T-helper 17 cell (primary cell): ENCODE measurements at places on chromosomes 5 and 9.

DNA sequence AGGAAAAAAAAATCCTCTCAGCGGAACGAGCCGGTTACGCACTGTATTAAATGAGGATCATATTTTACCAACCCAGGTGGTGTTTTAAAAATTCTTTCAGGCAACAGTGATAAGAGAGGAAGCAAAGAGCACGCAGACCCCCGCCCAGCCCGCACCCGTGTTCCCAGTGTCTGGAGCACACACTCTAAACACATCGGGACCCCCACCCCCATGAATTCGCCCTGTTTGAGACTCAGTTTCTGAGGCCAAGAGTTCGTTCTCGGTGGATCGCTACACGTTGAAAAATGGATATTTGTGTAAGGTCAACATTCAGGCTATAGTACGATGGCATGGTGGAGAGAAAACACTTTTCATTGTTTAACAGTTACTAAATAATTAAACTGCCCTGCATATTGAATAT lies 196.3 kb downstream of the MEF2C start:
- peak overlapping the region; percentile 59 for H3K27ac ChIP-seq
- H3K4me3 ChIP-seq = peak overlapping the region; percentile 3
- DNase-seq = no peak
- peaks cover 93% of the 10 kb centered on the region for H3K27me3 ChIP-seq

DNA sequence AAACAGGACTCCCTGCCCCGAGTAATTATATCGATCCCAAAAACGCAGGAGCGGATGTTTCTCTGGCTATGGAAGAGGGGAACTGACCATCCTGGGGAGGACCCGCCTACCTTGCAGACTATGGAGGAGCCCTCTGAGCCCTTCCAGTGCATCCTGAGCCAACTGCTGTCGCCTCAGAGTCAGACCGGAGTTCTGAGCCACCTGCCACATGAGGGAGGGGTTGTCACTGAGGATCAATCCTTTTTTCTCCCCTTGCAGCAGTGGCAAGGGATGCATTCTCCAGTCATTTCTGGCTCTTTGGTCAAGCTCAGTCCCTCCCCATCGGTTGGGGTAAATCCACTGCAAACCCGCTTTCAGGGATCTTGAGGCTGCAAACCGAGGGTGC lies 709 bp downstream of the FANCG start:
- peak overlapping the region; percentile 96 for H3K4me3 ChIP-seq
- DNase-seq = no peak
- peaks cover 4% of the 10 kb centered on the region for H3K36me3 ChIP-seq
- H3K27ac ChIP-seq = peak overlapping the region; percentile 90

DNA sequence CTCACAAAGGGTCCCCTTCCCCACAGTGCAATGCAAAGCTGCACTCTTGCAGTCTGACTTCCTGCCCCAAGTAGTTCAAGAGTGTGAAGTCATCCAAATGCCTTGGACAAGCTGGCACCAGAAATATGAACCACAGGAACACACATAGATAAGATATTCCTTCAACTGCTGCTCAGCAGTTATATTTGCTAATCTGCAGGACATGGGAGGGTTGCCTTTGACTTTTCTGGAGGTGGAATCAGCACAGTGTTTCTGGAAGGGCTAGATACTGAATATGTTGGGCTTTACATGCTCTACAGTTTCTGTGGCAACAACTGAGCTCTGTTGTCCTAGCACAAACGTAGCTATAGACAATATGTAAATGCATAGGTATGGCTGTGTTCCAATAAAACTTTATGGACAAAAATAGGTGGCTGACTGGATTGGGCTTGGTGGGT lies 96.7 kb upstream of the PCA3 start:
- peaks cover 18% of the 10 kb centered on the region for H3K27me3 ChIP-seq
- H3K27ac ChIP-seq = no peak overlapping the region
- peaks cover 2% of the 10 kb centered on the region for H3K36me3 ChIP-seq
- DNase-seq = no peak
- peaks cover 3% of the 10 kb centered on the region for H3K4me1 ChIP-seq

DNA sequence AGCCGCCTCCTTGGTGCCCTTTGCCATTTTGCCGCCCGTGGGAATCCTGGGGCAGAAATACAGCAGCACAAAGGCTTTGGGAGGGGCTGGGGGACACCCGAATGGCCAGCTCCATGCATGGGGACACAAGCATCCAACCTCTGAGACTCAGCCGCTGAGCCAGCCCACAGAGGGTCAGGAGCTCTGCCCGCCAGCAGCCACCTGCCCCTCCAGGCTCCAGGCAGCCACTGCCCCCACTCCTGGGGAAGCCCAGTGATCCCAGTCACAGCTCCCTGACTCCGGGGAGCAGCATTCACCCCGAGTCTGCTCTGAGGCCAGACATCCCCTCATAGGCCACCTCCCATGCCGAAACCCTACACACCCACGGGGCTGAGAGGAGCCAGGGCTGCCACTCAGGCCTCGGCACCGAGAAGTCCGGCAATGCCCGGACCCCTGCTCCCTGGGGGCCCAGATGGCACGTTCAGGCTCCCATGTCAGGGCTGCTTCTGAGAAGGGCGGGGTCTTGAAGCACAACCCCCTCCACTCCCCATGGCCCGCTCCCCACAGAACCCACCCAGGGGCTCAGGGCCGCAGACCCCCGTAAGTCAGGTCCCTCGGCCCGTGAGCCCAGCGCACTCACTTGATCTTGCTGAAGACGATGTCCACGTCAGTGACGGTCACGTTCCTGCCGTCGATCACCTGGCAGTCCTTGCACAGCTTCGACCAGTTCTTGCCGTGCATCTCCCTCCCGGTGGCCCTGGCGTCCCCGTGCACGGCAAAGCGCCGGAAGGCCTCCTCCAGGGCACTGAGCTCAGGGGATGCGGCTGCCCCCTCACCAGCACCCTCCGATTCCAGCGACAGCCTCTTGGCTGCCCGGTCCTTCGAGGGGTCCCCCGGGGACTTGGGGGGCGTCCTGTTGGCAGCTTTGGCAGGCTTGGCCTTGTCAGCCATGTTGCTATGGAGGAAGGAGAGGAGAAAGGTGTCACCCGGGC lies 15.7 kb downstream of the TPPP start:
- H3K4me1 ChIP-seq = peaks cover 12% of the 10 kb centered on the region
- no peaks in the 10 kb centered on the region for H3K27me3 ChIP-seq
- peak overlapping the region; percentile 60 for H3K27ac ChIP-seq
- DNase-seq = no peak
- H3K4me3 ChIP-seq = peak overlapping the region; percentile 33

GRCh38 chr5:132896685-132897084 lies 23.2 kb downstream of the LEAP2 start:
- H3K4me1 ChIP-seq = peaks cover 2% of the 10 kb centered on the region
- H3K27me3 ChIP-seq = no peaks in the 10 kb centered on the region
- H3K4me3 ChIP-seq = no peak overlapping the region
- peaks cover 9% of the 10 kb centered on the region for H3K36me3 ChIP-seq
- H3K27ac ChIP-seq = peak overlapping the region; percentile 61

GRCh38 chr9:96599298-96599697 lies 20.3 kb downstream of the CDC14B start:
- H3K27ac ChIP-seq = no peak overlapping the region
- no peak overlapping the region for H3K4me3 ChIP-seq
- no peaks in the 10 kb centered on the region for H3K36me3 ChIP-seq
- DNase-seq = no peak
- peaks cover 2% of the 10 kb centered on the region for H3K27me3 ChIP-seq

DNA sequence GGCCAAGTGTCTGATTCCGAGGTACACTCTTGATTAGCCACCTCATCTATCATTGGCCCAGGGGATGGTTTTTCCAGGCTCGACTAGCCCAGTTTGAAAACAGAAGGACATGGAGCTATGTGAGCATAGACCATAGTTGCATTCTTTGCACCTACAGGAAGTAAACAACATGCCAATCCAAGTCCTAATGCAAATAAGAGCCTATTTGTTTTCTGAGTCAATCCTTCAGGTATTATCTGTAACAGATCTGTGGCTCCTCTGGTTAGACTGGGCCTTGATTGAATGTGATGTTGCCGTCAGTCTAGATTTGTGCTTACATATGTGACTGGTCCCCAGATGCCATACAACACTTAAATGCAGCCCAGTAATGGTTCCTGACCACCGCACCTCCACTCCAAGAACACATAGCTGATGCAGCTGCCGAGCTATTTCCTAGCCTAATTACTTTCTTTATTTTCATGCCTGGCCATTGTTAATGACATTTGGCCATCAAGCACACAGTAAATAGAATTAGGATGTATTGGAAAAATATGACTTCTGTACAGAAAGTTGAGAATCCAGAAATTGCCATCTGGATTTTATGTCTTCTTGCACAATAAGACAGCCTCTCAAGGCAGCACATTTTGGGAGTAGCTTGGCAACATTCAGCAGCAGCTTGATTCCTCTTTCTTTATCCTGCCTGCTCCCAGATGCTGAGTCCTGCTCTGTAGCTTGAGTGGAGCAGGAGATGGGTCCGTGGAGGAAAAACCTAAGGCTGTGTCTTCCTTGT lies 29.5 kb upstream of the ARHGAP26 start:
- no peak overlapping the region for H3K27ac ChIP-seq
- DNase-seq = no peak
- peaks cover 2% of the 10 kb centered on the region for H3K4me1 ChIP-seq
- no peak overlapping the region for H3K4me3 ChIP-seq

DNA sequence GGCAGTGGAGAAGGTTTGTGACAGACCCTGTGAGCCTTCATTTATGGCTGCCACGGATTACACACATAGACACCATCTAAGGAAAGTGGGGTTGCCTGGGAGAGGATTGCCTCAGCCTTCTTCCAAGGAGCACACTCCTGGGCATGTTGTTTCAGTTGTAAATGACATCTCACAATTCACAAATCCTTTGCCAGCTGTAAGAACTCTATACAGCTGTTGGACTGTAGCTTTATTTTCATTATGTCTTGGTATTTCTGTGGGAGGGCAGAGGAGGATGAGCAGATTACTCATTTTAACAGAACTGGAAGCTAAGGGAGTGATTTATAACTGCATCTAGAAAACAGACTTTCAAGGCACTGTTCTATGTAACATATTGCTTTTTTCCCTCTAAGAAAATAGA lies 25.6 kb downstream of the MELK start:
- DNase-seq = no peak
- H3K36me3 ChIP-seq = no peaks in the 10 kb centered on the region

GRCh38 chr5:143977891-143978461 lies 166.0 kb downstream of the HMHB1 start:
- no peak overlapping the region for H3K27ac ChIP-seq
- DNase-seq = no peak
- H3K36me3 ChIP-seq = no peaks in the 10 kb centered on the region

GRCh38 chr5:120545007-120545406 lies 80.9 kb downstream of the PRR16 start:
- no peaks in the 10 kb centered on the region for H3K27me3 ChIP-seq
- no peak overlapping the region for H3K27ac ChIP-seq
- H3K4me3 ChIP-seq = no peak overlapping the region
- DNase-seq = no peak
- no peaks in the 10 kb centered on the region for H3K36me3 ChIP-seq

DNA sequence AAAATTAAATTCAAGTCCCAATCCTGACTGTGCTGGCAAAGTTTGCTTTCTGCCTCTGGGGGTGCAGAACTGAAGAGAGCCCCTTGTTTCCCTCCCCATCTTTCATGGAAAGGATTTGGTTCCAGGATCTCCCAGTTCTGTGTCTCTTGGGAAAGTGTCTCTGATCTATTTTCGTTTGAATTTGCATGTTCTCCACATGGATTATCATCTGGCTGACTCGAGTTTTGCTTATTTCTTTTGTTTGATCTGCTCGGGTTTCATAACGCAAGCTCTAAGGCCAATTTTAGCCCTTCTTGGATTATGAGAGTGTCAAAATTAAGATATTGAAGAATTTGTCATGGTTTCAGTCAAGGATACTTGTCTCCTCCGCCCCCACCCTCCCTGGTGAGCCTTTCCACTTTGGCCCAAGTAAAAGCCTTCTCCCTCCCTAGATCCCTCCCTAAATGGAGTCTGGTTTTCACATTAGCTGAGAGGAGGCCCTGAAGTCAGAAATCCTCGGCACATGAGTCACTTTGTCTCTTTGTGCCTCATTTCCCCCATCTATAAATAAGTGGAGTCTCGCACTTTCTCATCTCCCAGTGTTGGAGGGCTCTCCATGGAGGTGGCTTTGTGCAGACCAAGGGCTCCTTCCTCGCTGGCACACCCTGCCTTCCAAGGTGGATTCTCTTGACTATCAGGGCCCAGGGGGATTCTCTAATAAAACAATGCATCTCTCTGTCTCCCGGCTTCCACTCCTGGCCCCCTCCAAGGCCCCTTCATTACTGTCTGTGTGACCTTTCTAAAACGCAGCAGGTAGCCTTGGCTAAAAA lies 17.3 kb downstream of the ADRB2 start:
- no peak overlapping the region for H3K27ac ChIP-seq
- H3K4me1 ChIP-seq = peaks cover 36% of the 10 kb centered on the region
- no peak for DNase-seq
- peaks cover 7% of the 10 kb centered on the region for H3K27me3 ChIP-seq
- no peak overlapping the region for H3K4me3 ChIP-seq

DNA sequence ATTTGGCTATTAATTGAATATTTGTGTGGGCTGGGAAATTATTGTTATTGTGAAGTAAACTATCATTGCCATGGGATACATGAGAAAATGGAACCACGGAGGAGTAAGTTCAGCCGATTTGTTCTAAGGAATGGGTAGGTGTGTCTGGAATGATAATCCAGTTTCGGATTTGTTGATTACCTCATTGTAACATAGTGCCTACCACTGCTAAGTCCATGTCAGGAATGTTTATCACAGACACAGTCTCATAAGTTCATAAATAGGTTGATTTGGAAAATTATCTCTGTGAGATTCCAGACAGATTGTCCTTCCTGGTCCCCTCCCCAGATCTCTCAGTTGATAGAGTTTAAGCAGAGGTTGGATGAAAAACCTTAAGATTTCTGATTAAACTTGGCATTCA lies 78.1 kb upstream of the MAST4 start:
- H3K4me3 ChIP-seq = no peak overlapping the region
- DNase-seq = no peak
- no peak overlapping the region for H3K27ac ChIP-seq

DNA sequence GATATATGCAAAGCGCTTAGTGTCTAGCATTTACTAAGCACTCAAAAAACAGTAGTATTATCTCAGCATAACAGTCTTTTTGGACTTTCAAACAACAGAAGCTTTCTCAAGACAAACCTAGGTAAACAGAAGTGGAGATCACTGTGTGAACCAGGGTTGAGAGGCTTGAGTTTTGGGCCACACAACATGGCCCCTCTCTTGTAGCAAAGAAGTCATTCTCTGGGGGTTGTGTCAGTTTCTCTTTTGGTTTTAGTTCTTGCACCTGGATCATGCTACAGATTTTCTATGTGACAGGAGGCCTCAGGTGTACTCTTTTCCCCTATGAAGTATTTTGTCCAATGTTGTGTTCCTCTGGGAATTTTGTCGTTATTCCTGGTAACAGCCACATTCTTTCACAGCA lies 30.0 kb downstream of the INSYN2B start:
- no peak for DNase-seq
- no peaks in the 10 kb centered on the region for H3K27me3 ChIP-seq

DNA sequence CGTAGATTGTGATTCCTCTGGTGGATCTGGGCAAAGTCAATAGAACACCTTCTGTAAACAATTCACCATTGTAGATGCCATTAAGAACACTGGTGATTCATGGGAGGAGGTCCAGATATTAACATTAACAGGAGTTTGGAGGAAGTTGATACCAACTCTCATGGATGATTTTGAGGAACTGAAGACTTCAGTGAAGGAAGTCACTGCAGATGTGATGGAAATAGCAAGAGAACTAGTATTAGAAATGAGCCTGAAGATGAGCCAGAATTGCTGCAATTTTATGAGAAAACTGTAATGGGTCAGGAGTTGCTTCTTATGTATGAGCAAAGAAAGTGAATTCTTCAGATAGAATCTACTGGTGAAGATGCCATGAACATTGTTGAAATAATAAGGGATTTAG lies 26.9 kb downstream of the TCERG1 start:
- no peaks in the 10 kb centered on the region for H3K27me3 ChIP-seq
- no peak for DNase-seq
- peaks cover 14% of the 10 kb centered on the region for H3K36me3 ChIP-seq
- H3K4me1 ChIP-seq = peaks cover 12% of the 10 kb centered on the region
- no peak overlapping the region for H3K4me3 ChIP-seq
